ENCODE measurements at places on chromosomes 6 and 20. TPM values are rescaled to one million over a fixed set of nuclear protein-coding genes. Genes with fewer than 3 reads are reported as not detected.
A peak's percentile ranks its signal among the peaks of the same experiment; 100 is the strongest.

Gene IP6K3
- total RNA-seq: not detected

Gene NKX2-4
- not detected for total RNA-seq

Gene ATRN
- 63.8 TPM for total RNA-seq

Gene ZNF334
- total RNA-seq: 13.6 TPM

DNA sequence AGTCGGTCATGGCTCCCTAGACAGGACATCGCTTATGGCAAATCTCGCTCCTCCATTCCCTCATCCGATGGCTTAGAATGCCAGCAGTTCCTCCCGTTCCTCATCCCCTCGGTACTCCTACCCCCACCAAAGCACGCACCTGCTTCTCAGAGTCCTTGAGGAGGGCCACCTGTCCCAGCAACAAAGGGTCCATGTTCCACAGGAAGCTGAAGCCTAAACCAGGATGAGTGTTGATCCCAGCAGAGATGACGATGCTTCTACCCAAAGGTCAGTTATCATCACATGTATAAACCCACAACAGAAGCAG lies 111.2 kb downstream of the THBS2 start:
- no peak for DNase-seq

DNA sequence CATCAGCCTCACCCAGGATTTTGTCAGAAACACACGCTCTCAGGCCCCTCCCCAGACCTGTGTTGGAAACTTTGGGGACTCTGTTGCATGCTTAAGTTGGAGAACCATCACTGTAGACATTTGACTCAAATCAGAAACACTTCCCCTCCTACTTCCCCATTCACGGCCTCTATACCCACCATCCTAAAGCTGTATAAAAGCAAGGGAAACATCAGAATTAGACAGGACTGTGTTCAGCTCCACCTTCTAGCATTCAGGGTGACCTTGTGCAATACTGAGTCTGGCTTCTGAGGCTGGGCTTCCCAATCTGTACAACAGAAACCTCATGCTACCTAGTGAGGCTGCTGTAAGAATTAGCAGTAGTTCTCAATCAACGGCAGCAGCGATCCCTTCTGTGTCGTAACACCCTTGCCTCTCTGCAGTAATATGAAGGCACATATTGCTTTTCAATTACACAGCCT lies 252.3 kb downstream of the LY86 start:
- DNase-seq: no peak

Gene METTL24
- total RNA-seq: 2.5 TPM

- DNase-seq: no peak
Observed at GRCh38 chr20:22563062-22563965, 21.1 kb downstream of the FOXA2 start.

GRCh38 chr6:149895833-149896271 lies 2.1 kb downstream of the RAET1E start:
- no peak for DNase-seq

Gene PRL
- not detected for total RNA-seq

DNA sequence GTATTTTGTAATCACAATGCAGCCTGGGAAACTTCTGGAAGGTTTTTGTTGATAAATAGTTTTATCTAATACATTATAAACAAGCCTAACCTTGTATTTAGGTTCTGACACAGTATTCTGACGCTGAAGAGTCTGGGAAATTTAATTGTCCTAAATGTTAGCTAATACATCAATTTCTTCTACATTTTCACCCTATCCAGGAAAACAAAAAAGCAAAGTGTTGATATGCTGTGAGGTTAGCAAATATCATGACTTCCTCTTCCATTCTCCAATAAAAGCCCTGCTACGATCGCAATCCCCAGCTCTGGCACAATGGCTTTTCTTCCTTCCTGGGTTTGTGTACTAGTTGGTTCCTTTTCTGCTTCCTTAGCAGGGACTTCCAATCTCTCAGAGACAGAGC lies at the start of gene C6orf58:
C6orf58 (plus strand) TSS at position 301 of the 400 bp plus-strand sequence; CDS start at position 313, 12 bp downstream.
- DNase-seq: no peak

DNA sequence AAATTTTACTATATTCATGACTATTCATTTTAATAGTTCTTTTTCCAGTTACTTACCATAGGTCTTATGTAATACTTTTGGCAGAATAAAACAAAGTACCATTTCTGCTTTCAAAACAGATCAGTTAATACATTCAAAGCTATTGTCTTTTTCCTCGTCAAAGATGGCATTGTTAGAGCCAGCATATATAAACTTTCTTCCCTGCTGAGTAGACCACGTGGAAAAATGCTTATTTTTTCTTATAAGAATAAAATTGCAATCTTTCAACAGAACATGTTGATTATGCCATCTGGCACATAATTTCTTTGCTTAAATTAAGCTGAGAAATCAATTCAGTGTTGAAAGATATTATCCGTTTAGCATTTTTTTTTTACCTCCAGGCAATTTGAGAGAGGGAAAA lies 34.9 kb upstream of the EXOC2 start:
- DNase-seq: no peak

DNA sequence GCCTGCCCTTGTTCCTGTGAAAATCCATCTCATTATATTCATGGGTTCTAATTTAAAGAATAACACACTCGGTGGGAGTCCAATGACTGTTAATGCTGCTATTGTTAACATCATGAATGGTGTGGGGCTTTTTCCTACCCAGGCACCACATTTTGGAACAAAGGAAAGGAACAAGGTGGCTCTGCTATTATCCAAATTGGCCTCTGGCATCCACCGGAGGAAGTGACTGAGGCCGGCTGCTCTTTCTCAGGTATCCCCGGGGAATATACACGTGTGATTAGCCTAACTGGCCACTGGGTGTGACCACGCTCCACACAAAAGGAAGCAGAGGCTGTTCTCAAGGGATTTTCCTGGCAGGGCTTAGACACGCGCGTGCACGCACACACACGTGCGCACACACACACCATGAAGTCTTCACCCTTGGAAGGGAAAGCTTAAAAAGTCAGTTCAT lies 601.2 kb upstream of the ARID1B start:
- DNase-seq: peak; percentile 38

GRCh38 chr6:35298625-35299140 lies 1.1 kb downstream of the DEF6 start:
- DNase-seq: no peak

DNA sequence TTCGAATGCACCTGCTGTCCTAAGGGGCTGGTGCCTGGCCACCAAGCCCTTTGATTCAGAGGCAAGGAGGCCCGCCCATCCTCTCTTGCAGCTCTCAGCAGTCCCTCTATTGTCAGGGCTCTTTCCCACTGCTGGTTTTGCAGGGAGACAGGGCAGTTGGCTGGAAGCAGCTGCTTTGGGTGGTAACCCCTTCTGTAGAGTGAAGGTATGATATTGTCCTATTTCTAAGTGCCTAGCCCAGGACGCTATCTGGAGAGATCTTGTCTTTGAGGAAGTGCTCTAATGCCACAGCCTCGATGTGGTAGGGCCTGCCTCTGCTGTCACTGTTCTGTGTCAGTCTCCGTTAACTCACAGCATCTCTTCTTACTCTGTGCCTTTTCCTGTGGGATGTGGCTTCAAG lies 5.6 kb downstream of the PLCG1 start:
- no peak for DNase-seq

DNA sequence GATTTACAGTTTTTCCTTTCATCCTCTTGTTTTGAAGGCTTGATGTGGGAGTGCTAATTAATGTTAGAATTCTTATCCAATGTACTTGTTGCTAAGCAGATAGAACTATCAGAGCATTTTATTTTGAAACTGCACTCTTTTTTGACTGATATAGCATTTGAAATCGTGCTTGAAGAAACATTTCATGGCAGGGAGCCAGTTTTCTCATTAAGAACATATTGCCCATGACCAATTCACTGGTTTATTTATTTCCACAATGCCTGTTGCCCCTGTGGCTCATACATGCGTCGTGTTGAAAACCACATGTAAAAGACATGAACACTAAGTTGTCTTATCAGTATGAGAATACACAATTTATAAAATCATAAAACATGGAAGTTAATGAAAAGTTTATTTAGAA lies 479.7 kb upstream of the FLRT3 start:
- DNase-seq: no peak

Gene CD93
- 13.6 TPM for total RNA-seq

Gene SYCP2
- total RNA-seq: 4.1 TPM

Gene NOL4L
- total RNA-seq: 12.2 TPM

Gene OR2B3
- total RNA-seq: not detected

Gene SLC17A2
- not detected for total RNA-seq

DNA sequence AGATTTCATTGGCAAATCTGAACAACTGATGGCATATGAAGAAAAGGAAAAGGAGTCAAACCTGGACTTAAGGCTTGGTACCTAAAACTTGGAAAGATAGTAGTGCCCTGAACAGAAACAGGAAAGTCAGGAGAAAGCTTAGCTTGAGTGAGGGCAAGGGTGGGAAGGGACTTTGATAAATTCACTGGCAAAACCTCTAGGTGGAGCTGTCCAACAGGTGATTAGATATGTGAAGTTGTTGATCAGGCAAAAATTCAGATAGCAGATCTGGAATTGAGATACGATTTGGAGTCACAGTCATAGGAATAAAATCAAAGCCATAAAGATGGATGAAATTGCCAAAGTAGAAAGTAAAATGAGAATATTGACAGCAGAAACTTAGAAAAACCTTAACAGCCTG lies 16.1 kb upstream of the ZNF292 start:
- no peak for DNase-seq

DNA sequence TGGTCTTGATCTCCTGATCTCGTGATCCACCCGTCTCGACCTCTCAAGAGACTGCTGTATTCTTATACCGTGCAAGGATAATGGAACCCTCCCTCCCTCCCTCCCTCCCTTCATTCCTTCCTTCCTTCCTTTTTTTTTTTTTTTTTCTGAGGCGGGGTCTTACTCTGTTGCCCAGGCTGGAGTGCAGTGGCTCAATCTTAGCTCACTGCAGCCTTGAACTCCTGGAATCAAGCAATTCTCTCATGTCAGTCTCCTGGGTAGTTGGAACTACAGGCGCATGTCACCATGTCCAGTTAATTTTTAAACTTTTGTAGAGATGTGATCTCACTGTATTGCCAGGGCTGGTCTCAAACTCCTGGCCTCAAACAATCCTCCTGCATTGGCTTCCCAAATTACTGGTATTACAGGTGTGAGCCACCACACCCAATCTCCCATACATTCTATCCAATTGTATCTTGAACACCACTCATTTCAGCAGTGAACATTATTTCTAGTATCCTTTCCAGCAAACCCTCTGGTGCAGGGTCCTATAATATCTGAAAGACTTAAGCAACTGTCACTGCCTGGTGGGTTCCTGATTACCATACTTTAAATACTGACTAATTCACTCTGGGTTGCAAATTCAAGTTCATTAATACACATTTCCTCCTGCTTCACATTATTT lies 210.0 kb upstream of the ZNF217 start:
- no peak for DNase-seq

Gene NNAT
- total RNA-seq: 251 TPM

DNA sequence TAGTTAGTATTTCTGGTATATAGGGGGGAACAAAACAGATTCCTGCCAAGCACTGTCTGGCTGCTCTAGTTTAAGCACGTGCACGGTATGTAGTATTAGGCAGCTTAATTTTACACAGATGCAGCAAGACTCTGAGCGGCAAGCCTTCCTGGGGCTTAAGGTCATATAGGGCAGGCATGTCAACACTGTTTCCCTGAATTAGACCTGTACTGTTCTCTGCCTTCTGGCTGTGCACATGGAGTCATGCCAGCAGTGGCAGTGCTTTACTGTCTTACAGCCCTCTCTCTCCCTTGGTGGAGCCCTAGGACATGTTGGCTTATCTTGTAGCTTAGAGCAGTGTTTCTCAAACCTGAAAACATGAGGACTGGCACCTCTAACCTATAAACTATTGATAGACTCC lies 56.6 kb downstream of the PHF20 start:
- DNase-seq: no peak

Gene B3GAT2
- total RNA-seq: 18.6 TPM

Gene CFB
- total RNA-seq: 0.62 TPM

DNA sequence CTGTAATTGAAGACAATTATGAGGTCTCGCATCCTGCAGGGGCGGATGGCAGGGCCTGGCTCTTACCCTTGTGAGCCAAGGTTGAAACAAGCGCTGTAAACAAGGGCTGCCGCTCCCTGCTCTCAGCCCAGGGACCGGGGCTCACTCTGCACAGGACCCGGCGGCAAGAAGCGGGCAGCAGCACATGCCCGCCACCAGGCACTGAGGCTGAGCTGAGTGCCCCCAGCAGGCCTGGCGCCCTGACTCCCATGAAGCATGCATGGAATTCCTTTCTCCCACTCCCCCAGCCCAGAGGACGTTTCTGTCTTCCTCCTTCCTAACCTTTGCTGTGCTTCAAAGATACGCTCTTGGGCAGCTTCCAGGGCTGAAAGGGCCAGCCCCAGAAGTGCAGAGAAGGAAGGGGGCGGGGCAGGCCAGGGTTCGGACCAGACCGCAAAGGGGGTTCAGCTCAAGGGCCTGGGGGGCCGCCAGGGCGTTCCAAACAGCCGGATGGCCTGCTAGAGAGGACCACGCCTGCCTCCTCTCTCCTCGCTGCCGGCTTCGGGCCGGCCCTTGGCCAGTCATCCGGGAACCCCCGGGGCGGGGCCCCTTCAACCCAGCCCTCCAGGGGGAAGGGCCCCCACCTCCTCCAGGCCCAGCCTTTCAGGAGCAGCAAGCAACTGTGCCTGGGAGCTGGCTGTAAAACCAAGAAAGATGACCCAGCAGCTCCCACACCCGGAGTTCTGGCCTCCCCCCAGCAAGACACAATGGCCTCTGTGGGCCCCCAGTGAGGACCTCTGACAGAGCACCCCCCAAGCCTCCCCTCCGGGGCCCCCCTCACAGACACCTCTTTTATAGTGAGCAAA lies 109.9 kb downstream of the NOL4L start:
- DNase-seq: peak; percentile 35

DNA sequence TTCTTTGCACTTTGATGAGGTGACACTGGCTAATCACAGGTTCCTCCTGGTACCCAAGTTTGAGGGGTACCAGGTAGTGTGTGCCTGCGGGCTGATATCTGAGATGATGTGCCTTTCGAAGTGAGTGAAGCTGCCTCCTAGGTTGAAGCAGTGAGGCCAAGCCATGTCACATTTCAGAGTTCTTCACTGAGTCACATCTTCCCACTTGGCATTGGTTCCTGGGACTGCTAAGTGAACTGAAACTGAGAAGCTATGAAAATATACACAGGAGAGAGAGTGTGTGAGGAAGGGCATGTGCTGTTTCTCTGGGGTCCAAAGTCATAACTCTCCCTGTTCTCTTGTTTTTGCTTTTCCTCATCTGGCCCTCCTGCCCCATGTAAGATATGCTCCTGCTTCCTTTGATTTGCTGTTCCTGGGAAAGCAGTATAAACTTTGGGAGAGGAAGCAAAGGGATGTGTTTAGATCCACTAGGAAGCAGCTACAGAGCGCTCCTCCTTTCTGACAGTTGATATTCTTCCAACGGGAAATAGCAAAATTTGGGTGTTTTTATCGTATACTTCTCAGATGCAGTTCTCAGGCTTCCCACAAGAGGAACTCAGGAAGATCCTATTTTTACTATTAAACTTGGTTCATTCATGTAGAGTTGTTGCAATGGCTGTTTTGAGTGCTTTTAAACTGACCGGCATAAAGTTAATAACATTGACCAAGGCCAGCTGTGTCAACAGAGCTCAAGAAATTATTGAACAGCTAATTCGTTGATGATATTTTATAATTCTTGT lies 153.7 kb downstream of the MOXD1 start:
- DNase-seq: no peak

GRCh38 chr6:163122365-163122764 lies 292.2 kb upstream of the QKI start:
- DNase-seq: no peak

GRCh38 chr6:89966228-89966544 lies 71.9 kb downstream of the GJA10 start:
- DNase-seq: no peak

Gene SLC4A11
- not detected for total RNA-seq
